M059J (cell line): ENCODE measurements at places on chromosomes 16 and 17.
A peak's percentile ranks its signal among the peaks of the same experiment; 100 is the strongest.

GRCh38 chr17:66542129-66542966, 239.9 kb downstream of the PRKCA start:
- DNase-seq, result peak; percentile 82

GRCh38 chr17:30520436-30520835, 43.2 kb downstream of the GOSR1 start:
- DNase-seq, result peak; percentile 84

DNA sequence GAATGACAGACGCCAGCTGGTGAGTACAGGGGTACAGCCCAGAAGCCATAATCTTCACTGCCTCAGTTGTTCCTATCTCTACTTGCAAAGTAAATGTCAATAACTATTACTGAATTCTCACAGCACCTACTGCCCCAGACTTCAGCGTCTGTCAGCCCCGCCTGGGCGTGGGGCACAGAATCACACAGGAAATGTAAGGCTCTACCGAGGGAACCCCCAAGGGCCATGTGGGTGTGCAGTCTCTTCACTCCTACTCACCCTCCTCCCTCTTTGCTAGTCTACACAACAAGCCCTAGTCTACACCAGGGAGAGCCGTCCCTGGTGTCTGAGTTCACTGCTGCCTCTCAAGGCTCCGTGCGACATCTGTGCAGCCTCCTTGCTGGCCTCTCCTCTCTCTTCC, 4.5 kb downstream of the NPTX1 start:
- DNase-seq, result no peak

DNA sequence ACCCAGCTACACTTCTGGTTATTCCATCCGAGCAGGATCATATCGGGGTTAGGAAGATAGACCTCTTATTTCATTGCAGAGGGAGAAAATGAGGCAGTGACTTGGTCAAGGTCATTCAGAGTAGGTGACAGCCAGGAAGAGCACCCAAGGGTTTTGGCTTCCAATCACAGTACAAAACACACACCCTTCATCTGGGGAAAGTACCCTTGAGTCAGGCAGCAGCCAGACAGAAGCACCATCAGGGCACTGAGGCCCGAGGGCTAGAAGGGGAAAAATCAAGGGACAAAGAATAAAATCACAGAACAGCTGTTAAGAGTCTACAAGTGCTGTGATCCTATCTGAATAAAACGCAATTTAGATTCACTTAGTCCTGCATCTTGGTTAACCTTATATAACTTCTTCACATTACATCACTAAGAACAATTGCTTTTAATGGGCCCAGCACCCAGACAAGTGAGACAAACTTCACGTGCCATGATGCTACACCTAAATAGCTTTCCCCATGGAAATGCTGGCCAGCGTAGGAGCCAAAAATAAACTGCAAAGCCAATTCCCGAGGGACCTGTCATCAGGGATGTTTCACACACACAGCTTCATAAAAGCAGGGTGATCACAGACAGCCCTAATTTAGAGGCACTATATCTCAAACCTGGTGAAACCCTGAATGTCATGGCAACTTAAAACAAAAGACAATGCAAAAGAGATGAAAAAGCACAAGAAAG, 4.9 kb downstream of the UBE2O start:
- DNase-seq, result peak; percentile 75

- peak; percentile 22 for DNase-seq
These were observed at the start of gene ALDH3A1 for GRCh38 chr17:19747829-19748806. ALDH3A1 (minus strand) TSS chr17:19748298; CDS start chr17:19745129, 3,169 bp downstream.

DNA sequence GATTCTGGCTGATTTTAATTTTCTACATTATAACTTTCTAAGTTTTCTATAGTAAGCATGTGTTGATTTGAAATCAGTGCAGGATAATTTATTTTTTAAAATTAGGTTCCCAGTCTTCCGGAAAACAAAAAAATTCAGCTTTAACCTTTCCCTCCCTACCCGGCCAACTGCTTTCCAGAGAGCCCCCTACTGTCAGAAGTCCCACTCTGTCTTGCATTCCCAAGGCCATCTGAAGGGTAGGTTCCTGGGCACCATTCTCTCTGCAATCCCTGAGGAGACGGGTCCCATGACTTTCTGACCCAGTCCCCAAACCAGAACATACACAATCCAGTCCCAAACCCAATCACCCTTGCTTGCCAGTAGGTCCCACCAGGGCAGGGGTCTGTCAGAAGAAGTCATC, 200.3 kb downstream of the CYLD start:
- DNase-seq, result no peak

GRCh38 chr17:19270704-19271611, 33.8 kb downstream of the EPN2 start:
- no peak for DNase-seq

GRCh38 chr17:58006560-58006923, 504 bp downstream of the SRSF1 start:
- peak; percentile 67 for DNase-seq

DNA sequence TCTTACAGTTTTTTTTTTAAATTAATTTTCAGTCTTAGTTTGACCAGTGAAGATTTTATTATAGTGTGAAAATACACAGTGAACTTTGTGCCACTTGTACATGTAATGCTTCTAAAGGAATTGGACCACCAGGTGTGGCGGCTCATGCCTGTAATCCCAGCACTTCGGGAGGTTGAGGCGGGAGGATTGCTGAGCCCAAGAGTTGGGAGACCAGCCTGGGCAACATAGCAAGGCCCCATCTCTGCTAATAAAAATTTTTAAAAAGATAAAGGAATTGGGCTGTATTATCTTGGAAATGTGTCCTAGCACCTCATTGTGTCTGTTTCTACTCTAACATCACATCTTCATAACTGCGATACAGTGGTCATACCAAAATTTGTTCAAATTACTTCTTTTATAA, 3.8 kb downstream of the IST1 start:
- DNase-seq, result no peak

DNA sequence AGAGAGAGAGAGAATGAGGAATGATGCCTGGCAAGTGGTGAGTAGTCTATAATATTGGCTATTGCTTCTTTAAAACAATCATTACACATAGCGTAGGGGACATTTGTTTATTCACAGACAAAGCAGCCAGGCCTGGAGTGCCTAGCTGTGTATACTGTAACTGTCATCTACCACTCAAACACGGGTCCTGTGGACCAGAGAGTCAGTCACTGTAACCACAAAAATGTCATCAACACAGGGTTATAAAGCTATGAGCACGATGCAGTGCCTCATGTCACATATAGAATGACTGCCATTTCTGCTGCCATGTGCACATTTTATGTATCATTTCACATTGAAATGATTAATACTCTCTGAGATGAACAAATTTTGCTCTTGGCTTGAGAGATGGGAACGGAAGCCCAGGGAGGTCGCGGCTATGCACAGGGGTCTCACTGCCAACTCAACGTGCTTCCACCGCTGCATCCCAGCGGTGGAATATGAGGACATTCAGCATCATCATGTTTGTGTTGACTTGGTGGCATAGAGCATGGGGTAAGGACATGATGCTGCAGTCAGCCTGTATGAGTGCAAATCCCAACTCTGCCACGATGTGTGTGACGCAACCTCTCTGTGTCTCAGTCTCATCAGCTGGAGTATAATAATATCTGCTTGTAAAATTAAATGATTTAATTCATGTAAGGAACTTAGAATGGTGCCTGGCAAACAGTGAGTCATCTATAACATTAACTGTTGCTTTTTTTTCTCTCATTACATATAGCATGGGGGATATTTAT, 3.3 kb downstream of the MT1H start:
- no peak for DNase-seq

DNA sequence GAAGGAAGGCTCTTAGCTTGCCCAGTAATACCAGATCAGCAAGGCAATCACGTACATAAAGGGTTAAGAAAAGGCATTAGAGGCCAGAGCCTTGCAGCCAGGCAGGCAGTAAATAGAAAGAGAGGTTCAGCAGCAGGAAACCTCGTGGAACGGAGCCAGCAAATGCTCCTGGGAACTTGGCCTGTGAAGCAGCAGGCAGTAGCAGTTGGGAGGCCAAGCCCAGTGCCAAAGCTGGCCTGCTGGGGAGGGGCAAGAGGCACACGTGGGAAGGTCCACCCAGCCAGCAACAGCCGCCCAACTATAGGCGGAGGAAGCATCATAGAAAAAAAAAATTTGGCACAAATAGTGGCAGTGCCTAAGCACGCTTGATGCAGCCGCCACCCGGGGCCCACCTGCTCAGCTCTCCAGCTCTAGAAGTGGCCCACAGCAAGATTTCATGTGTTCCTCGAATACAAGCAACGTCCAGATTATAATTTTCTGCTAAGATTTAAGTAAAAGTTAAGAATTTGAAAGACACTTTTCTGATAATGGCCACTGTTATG, 2339.5 kb downstream of the TP53TG3F start:
- no peak for DNase-seq

- no peak for DNase-seq
These were observed 7.7 kb downstream of the CORO6 start for GRCh38 chr17:29615048-29615385.

DNA sequence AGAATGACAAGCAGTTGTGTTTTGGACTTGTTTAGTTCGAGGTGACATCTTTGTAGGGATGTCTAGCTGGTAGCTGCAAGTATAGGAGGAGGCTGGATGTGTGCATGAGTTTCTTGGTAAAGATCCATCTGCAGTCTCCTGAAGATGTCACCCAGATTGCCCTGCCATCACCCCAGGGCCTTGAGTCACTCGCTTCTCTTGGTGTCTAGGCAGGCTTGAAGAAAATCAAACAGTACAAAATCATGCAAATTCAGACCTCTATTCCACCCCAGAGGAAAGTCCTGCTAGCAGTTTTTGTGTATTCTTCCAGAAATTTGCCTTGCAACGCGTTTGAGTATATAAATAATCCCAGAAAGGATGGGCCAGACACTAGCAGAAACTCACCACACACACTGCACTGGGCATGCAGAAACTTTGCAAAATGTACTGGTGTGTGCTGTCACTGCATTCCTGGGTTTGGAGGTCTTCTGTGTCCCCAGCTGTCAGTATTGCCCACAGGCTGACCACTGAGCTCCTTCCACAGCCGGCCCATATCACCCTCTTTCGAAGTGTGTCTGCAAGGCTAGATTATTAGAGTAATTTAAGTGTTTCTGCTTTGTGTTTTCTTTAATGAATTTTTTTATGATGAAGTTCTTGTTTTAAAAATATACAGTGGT, 51.5 kb downstream of the TENT4B start:
- peak; percentile 81 for DNase-seq

DNA sequence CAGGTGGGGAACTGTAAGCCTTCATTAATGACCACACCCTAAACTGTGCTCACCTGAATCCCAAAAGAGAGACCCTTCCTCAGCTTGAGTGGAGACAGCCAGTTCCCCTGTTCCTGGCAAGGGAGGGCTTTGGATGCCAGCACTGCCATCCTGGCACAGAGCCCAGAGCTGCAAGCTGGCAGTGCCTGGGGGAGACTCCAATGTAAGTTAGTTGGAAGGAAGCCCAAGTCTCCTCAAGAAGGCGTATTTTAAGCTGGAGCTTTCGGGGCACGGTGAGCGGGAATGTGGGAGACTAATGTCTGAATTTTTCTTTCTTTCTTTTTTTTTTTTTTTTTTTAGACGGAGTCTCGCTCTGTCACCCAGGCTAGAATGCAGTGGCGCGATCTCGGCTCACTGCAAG, 4.7 kb downstream of the CDC42EP4 start:
- DNase-seq, result peak; percentile 67
